ENCODE measurements at places on chromosomes 7 and 10.

DNA sequence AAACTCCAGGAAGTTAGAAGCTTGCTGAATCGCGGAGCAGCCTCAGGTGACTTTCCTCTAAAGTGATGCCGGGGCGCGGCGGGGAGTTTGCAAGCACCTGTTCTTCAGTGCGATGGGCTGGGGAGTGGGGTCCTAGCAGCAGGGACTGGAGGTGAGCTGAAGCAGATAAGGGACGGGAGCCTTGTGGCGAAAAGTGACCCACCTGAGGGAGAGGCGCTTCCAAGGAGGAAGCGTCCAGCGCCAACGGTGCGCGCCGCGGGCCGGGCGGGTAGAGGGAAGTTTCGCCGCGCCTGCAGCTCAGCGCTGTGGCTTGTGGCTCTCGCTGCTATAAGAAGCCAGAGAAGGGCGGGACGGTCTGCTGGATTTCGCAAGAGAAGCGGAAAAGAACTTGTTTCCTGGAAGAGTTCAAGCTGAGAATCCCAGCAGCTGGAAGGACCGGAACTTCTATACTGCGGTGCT, at the start of gene STEAP4:
STEAP4 (minus strand) TSS at position 305 of the 459 bp plus-strand sequence. CDS start 22,625 bp downstream, outside the sequence.
- DNase-seq = no peak

- DNase-seq = no peak
Measured at GRCh38 chr7:122383934-122384333, 79.4 kb upstream of the FEZF1 start.

GRCh38 chr7:44652535-44652934, 46.1 kb downstream of the OGDH start:
- DNase-seq = no peak

- peak; percentile 51 for DNase-seq
Measured at GRCh38 chr7:30352169-30352568, 67.8 kb downstream of the ZNRF2 start.

- DNase-seq = peak; percentile 14
Measured at GRCh38 chr7:29177963-29178600, 16.5 kb upstream of the CHN2 start.
